SIG-M5 (cell line): ENCODE measurements at places on chromosomes 2 and 18.

DNA sequence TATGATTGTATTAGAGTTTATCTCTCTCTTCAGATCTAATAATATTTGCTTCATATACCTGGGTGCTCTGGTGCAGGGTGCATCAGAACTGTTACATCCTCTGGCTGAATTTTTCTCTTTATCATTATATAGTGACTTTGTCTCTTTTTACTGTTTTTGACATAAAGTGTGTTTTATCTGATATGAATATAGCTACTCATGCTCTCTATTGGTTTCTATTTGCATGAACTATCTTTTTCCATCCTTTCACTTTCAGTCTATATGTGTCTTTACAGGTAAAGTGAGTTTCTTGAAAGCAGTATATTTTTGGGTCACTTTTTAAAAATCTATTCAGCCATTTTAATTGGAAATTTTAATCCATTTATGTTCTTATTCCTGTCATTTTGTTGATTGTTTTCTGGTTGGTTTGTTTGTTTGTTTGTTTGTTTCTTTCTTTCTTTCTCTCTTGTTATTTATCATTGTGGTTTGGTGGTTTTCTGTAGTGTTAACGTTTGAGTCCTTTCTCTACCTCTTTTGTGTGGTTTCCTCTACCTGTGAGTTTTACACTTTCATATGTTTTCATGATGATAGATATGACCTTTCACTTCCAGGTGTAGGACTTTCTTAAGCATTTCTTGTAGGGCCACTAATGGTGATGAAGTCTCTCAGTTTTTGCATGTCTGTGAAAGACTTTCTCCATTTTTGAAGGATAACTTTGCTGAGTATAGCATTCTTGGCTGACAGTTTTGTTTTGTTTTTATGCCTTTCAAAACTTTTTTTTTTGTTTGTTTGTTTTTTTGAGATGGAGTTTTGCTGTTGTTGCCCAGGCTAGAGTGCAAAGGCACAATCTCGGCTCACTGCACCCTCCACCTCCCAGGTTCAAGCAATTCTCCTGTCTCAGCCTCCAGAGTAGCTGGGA, 54.9 kb downstream of the CCNT2 start:
- no peak for DNase-seq

GRCh38 chr2:230703514-230703913, 9.1 kb upstream of the CAB39 start:
- DNase-seq: no peak

GRCh38 chr2:29643196-29643595, 278.2 kb downstream of the ALK start:
- DNase-seq: no peak

- DNase-seq: no peak
Measured at GRCh38 chr18:21458310-21458709, 142.2 kb downstream of the ESCO1 start.

- DNase-seq: no peak
Measured at GRCh38 chr2:239994086-239994485, 31.1 kb downstream of the NDUFA10 start.

DNA sequence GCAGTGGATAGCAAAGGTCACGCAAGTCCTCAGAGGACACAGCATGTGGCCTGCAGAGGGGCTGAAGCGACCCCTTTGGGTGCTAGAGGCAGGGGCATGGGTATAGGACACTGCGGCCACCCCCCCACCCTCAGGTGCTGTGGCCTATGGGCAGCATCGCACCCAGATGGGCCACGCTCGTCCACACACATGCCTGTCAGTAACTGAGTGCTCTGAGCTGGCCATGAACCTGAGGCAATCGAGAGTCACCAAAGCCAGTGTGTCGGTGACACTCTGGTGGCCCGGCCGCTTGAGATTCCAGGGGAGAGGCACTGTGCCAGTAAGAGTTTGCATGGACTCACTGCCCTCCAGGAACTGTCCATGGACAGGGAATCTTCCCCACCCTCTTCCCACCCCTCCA, 22.7 kb upstream of the PTPN2 start:
- no peak for DNase-seq

GRCh38 chr2:216632346-216632951, 771 bp upstream of the IGFBP2 start:
- no peak for DNase-seq

- DNase-seq: no peak
Measured at GRCh38 chr2:10257500-10258147, 45.1 kb upstream of the HPCAL1 start.

GRCh38 chr2:157760949-157761348, 115.2 kb downstream of the ACVR1 start:
- no peak for DNase-seq
